ENCODE measurements at places on chromosomes 12 and 14.

DNA sequence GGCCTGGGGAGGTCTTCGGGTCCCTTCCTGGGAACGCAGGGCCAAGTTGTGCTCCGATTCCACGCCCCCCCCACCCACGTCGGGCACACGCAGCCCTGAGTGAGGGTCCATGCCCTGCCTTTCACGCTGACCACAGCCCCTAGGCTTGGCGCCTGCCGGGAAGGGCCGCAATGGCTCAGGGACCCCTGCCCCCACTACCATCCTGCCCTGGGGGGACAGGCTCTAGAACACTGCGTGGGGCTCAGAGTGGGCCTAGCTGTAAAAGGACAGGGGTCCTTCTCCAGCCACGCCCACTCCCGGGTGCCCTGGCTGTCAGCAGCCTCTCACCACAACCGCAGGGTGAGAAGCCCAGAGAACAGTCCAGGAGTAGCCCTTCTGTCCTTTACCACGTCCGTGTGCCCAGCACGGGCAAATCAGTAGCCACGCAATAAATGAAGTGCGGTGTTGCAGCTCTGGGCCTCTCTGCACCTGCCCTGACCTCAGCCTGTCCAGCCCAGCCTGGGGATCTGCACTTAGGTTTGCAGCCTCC is 9.4 kb upstream of the GPR68 start:
- no peak for DNase-seq

DNA sequence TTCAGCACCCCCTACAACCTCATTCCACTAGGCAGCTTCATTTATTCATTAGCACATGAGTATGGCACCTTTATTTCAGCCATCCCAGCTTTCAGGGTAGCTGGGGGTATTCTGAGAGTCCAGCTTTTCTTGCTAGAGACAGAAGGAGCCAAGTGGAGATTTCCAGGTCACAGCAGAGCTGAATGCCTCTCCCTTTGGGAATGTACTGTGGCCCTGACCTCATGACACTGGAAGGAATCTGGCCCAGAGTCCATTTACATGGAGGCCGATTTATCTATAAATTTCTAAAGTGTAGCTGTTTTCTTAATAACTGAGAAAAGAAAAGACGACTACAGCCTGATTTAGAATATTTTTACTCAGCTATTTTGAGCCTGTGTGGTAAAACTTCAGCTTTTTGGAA is 47.2 kb upstream of the JDP2 start:
- no peak for DNase-seq

- no peak for DNase-seq
These were observed 14.2 kb upstream of the BLTP3B start for GRCh38 chr12:100156731-100157426.

DNA sequence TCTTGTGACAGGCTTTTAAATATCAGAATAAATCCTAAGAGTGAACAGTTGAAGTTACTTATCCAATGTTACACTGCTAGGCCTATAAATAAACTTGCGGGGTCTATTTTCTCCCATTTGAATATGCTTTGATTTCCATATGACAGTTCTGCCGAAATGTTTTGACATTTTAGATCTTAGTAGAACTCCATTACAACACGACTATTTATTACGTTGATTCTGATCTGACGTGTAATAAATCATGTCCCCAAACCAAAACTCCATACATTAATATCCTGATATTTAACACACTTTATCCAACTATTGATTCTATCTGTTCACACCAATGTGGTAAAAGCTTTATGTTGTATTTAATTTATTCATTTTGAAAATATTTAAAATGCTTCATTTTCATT is 16.1 kb upstream of the NEMF start:
- no peak for DNase-seq

- no peak for DNase-seq
These were observed 98.3 kb downstream of the RTN1 start for GRCh38 chr14:59772233-59772632.

DNA sequence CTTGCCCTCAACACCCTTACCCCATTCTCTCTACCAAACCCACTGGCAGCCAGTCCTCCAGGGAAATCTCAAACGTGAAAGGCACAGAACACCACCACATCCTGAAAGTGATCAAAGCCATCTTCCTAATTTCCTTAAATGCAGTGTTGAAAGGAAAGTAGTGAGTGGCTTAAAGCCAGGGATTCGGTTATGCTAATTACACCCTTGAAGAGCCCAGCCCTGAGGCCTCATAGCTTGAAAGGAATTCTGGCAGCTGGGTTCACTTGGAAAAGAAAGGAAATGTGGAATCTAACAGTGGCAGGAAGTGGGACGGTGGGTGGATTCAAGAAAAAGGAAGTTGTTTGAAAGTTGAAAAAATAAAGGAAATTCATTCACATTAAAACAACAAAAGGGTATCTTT is 73.0 kb upstream of the FICD start:
- no peak for DNase-seq

DNA sequence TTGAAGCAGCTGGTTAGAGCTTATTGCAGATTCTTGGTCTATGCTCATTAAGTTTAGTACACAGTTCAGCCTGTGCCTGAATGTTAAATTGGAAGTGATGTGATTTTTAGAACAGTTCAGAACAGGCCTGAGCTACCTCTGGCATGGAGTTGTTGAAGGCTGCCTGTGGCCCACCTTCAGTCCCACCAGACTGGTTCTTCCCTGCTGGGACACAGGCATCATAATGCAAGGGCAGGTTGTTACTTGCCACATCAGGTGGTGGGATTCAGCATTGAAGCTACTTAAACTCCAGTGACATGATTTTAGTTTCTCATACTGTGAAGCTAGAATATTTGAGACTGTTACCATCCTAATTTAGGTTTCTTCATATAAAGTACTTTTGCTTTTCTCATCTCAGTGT is 49.4 kb downstream of the PROX2 start:
- DNase-seq: no peak

- DNase-seq: no peak
These were observed 375.7 kb downstream of the ZFP36L1 start for GRCh38 chr14:68417009-68417650.

DNA sequence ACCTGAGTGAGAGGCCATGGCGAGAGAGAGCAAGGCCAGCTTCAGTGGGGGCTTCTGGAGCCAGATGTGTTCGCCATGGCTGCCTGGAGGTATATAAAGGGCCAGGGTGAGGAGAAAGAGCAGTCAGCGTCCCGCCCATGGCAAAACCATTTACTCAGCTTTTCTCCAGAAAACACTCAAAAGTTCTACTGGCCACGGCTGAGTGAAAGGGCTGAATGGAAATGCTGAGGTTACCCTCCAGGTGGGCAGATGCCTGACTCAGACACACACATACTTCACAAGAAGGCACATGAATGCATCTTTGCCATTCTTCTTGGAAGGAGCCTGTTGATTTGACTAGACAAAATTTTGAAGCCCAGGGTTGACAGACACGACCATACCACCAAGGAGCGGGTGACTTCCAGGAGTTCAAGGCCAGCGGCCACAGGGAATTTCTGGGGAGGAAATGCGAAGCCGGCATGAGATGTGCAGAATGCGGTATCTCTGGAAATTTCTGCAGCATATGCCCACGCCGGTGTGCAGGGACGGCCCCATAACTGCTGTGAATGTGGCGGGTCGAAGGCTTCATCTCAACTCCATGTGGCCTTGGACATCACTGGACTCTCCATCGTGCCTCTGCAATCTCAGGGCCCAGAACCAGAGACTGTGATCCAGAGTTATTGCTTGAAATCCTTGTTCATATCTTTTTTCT is at the start of gene IL31:
IL31 (minus strand) TSS at position 67 of the 691 bp plus-strand sequence; CDS start at position 18, 49 bp downstream.
- DNase-seq: no peak

GRCh38 chr14:38253676-38254075 is 2.2 kb downstream of the CLEC14A start:
- DNase-seq: no peak

DNA sequence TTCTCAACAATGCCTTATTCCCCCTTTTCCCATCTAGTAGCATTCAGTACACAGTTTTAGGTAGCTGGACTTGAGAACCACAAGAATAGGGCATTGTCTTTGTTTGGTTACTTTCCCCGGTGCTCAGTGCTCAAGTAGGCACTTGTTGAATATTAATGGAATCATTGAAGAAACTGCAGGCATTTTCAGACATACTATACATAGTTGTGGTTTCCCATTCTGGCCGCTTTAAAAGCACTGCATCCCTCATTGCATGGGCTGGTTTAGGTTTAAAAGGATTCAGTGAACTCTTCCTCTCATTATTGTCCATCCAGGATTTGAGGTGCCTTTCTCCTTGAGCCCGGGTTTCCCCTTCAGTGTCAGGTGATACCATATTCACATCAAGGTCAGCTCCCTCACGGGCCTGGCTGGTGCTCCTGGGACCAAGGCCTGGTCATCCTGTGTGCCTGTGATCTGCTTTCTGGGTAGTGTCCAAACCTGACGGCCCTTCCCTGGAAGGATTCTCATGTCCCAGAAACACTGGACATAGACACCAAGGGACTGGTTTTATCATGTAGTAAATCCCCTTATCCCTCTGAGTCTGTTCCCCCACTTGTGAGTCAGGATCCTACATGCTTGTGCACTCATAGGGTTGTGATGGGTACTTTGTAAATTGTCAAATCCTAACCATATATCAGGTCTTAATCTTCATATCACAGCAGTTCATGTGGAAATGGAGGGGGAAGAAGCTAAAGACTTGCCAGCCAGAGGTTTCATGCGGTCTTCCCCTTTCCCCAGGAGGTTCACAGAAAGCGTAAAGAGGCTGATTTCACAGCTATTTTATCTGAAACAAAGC is 7.4 kb downstream of the TCP11L2 start:
- no peak for DNase-seq

DNA sequence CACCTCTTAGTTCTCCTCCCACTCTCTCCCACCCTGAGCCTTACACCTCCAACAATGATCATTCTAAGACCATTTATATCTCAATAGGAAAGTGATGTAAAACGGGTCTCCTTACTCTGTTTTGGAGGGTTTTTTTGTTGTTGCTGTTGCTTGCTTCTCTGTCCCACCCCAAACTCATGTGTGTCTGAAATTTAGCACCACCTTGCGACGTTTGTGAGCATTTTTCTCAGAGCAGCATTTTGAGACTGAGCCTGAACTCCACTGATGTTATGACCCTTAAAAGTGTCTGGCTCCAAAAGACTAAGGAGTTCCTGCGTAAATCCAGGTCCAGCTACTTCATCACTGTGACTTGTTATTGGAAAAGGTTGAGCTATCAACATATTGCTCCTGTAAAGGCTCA is 155.0 kb downstream of the DAD1 start:
- DNase-seq: no peak

- no peak for DNase-seq
These were observed 35.3 kb downstream of the MAP1LC3B2 start for GRCh38 chr12:116594325-116595038.

DNA sequence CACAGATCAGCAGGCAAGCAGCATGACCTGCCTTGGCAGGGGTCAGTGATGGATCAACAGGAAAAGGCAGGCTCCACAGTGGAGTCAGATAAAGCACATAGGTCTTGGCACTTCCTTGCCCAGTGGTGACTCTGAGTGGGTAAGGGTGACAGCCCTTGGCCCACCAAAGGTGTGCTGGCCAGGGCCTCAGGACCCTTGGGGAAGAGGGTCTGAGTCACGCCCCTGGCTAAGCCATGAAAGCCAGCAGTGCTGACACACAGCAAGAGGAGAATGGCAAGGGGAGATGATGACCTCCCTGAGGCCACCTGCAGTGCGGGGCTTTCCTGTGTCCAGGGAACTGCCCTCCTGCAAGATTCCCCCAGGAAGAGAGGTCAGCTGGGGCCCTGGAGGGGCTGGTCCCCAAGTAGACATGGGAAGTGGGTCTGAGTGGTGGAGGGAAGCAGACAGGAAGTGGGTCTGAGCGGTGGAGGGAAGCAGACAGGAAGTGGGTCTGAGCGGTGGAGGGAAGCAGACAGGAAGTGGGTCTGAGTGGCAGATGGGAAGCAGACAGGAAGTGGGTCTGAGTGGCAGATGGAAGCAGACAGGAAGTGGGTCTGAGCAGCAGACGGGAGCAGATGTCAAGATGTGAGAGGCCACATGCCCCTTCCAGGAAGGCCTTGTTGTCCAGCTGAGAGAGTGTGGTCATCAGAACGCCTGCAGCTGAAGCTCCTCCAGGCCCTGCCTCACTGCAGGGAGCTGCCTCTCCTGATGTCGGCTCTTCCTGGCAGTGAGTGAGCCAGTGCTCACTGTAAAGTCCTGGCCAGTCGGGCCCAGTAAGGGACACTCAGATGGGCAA is 34.8 kb downstream of the DIO3 start:
- no peak for DNase-seq

DNA sequence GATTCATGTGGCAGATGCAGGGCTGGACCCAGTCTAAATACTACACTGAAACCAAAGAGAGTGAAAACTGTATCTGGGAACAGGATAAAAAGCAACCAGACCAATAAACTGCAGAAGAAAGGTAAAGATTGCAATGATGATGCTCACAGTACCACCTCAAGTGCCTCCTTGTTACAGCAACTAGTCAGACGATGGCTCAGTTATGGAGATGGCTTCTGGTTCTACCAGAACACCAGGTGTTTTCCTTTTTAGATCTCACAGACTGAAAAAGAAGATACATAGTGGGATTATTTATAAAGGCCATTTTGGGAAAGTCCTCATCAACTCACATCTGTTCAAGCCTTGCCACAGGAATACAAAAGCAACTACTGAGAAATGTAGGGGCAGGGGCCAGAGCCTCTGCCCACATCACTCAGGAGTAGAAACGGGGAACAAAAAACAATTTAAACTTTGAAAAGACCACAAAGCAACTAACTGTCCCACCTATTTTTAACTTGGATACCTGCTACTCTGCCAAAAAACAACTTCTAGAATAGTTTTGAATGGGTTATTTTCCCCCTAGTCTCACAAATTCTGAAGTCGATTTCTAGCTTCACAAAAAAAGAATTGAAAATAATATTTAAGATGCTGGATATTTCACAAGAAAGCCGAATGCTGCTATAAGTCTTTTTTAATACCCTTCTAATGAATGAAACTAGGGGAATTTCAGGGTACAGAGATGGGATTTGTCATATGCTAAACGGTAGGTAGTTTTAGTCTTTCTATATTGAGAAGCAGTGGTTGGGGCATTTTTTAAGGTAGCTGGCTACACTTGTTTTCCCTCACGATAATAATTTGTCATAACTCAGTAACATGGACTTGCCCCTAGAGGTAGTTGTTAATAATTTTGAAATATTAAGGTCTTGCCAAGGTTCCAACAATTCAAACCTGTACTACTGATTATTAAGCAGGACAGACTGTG is 197.2 kb upstream of the TMPO start:
- no peak for DNase-seq

- DNase-seq: no peak
These were observed 89.4 kb downstream of the NKX2-1 start for GRCh38 chr14:36430662-36431084.

- DNase-seq: no peak
These were observed 80.3 kb upstream of the TRAF3 start for GRCh38 chr14:102696856-102697495.

GRCh38 chr12:114817571-114818425 is 133.8 kb upstream of the TBX3 start:
- DNase-seq: no peak

DNA sequence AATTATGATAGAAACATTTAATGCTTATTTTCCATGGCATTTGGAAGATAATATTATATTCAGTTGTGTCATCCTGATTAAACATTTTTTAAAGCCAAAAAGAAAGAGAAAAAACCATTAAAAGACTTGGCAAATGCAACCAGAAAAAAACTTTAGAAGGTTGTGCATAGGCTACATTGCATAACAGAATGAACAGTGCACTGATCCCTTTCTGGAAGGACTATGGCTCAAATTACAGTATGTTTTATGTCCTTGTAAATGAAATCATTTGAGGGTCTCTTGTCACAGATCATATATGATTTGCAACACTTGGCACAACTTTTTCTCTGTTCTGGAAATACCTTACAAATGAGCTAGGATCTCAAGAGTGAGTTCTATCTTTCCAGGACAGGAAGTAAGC is 275.2 kb upstream of the FLRT2 start:
- DNase-seq: no peak
